ENCODE measurements at places on chromosomes 1 and 21.

GRCh38 chr1:59819566-59820438, 5.1 kb downstream of the HOOK1 start:
- no peak for DNase-seq

DNA sequence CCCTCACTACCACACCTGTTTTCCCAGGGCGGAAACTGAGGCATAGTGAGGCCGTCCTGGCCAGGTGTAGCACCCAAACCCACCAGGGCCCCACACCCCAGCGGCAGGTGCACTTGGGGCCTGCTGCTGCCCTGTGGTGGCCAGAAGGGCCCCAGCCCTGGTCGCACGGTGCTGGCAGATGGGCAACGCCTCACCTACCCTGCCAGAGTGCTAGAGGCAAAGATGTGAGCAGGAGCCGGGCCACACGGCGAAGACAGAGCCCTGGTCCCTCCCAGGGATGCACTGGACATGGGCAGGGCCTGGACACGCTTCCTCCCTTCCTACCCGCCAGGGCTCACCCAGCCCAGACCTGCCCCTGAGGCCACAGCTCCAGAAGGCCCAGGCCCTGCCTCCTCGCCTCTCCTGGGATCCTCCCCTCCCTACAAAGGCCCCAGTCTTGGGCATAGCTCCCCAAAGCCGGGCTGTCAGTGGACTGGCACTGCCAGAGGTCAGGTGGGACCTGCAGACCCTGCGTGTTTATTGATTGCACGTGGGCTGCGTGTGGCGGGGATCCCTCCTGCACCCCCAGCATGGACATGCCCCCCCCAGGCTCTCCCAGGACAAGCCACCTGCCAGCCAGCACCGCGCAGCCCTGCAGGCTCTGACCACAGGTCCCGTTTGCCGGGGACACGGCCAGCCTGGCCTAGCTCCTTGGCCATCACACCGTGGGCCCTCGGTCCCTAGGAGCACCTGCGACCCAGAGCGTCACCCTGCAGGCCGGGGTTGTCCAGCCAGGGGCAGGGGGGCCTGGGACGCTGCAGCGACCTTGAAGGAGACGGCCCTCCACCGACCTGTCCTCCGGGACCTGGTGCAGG, 44.1 kb downstream of the MEGF6 start:
- no peak for DNase-seq

DNA sequence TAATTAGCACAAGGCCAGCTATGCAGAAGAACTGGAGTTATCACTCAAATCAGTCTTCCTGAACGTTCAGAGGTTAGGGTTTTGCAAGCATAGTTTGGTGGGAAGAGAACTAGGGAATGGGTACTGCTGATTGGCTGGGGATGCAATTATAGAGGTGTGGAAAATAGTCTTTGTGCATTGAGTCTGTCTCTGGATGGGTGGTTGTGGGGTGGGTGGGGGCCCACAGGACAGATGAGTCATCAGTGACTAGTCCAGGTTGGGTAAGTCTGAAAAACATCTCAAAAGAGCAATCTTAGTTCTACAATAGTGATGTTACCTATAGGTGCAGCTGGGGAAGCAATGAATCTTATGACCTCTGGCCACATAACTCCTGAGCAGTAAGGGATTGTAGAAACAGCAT, 89.7 kb upstream of the HMCN1 start:
- no peak for DNase-seq

DNA sequence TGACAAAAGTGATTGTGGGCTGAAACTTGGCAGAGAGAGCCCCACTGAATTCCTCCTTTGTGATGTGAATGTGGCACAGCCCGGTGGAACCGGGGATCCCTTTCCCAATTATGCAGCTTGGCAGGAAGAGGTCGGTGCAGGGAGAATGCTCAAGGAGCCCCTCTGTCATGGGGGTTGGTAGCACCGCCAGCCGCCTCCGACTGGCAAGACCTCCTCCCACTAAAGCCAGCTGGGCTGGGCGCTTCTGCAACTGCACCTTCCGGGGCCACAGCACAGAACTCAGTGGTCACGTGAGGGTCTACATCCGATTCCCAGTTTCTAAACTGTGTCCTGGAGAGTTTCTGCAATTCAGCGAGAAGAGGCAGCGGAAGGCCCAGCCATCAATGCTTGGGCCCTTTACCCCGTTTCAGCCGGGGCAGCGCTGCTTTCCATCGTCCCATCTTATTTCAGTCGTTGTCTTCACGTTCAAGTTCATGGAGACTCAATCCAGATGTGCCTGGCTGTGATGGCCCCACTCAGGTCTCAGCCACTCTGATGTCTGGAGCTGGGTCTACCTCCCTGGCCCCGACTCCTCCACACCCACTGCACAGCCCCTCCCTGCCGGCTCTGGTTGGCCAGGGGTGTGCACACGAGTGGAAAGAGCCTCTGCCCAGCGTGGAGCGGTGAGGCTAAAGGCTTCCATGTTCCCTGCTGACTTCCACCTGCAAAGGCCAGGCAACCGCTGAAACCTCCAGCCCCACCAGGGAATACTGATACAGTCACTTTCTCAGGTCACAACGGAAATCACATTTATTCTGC, 39.8 kb upstream of the FHAD1 start:
- no peak for DNase-seq

DNA sequence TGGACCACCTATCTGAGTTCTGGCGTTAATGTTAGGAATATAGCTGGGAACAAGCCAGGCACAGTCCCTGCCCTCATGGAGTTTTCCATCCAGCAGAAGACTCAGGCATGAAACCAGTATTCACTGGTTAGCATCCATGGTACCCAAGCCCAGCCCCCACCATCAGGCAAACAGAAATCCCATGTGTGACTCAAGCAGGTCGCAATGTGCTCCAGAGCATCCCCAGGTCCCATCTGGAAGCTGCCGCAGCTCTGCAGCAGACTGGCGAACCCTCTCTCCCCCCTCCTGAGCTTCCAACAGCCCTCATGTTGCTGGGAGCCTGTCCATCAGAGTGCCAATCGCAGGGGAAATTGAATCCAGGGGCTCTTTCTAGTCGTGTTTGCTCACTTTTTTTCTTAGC, 174.2 kb downstream of the RRAGC start:
- DNase-seq: no peak

DNA sequence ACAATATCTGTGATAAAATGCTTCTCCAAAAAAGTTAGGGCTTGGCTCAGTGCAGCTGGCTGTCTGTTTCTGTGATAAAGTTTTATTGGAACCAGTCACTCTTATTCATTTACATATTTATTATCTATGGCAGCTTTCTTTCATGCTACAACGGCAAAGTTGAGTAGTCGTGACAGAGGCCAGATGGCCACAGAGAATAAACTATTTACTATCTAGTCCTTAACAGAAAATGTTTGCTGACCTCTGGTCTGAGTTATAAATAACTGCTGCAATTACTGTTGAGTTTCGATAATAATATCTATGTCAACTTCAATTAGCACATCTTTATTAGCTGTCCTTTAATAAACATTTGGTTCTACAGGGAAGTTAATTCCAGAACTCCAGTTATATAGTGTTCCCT, 180.2 kb upstream of the RUNX1 start:
- DNase-seq: no peak

GRCh38 chr1:59298710-59299346, 1.9 kb downstream of the FGGY start:
- no peak for DNase-seq

GRCh38 chr21:25870084-25870483, 135.3 kb downstream of the GABPA start:
- DNase-seq: no peak

DNA sequence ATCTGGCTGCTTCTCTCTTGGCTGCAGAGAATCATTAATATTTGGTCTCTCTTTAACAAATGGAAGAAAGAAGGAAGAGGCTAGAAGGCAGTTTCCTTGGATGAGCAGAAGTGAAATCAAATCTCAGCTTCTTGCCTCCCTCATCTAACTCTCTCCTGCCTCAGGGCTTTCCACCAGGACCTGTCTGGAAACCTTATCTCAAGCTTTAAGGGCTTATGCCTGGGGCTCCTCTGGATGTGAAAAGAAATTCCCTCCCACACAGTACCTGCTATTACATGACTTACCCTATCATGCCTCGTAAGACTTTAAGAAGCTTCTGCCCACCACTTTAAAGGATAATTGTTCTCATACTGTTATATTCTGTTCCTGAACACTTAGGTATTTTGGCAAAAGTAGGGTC, 8.9 kb downstream of the VTCN1 start:
- no peak for DNase-seq

GRCh38 chr1:80427881-80428280, 1372.9 kb upstream of the ADGRL2 start:
- no peak for DNase-seq

DNA sequence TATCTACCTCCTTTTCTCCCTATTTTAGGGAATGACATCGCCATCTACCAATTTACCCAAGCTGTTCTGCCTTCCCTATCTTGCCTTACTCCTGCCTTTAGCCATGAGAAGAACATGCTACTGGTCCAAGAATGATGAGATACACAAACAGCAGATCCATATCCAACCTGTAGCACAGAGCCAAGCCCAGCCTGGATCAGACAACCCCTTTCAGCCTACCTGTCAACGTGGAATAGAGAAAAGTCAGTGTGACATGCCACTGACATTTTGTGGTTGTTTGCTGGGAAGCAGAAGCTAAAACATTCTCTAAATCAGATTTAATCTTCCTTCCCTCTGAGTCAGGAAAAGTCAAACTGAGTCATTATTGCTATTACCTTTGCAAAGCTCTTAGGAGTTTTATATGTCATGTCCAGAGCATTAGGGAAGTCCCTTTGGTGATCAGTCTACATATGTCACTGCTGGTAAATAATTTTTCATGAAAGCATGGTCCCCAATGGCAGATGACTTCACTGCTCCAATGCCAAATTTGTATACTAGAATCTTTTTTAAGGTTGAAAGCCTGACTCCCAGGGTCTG, 143.1 kb downstream of the TPR start:
- DNase-seq: no peak

DNA sequence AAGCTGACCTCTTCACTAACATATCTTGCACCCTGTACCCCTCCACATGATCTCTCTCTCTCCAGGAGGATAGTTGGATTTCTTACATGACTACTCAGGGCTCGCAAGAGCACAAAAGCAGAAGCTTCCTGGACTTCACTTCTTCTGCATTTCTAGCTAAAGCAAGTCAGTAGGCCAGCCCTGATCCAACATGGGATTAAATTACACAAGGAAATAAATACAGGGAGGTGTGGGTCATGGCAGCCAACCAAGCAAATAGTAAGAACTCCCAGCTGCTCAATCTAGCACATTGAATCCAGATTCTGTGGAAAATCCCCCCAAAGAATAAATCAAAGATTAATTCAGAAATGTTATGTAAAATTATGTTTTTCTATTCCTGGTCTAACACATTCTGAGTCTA, 33.3 kb downstream of the KLHDC7A start:
- no peak for DNase-seq

- DNase-seq: no peak
Observed at GRCh38 chr1:5191470-5191869, 537.1 kb downstream of the AJAP1 start.

GRCh38 chr1:237327061-237327460, 285.1 kb downstream of the RYR2 start:
- no peak for DNase-seq

GRCh38 chr1:74399249-74399648, 113.2 kb downstream of the LRRC53 start:
- no peak for DNase-seq

DNA sequence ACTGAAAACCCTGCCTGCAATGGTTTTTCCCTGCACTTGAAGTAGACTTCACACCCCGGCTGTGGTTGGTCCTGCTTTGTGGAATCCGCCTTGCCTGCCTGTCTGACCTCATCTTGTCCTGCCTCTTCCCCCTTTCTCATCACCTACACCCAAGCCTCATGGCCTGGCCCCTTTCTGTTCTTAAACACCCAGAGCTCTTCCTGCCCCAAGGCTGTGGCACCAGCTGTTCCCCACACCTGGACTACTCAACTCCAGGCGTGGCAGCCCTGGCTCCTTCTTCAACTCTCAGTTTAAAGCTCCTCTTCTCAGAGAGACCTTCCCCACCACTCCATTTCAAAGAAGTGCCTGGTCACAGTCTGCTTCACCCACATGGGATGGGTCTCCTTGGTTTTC, 27.0 kb downstream of the KIAA1614 start:
- DNase-seq: no peak

DNA sequence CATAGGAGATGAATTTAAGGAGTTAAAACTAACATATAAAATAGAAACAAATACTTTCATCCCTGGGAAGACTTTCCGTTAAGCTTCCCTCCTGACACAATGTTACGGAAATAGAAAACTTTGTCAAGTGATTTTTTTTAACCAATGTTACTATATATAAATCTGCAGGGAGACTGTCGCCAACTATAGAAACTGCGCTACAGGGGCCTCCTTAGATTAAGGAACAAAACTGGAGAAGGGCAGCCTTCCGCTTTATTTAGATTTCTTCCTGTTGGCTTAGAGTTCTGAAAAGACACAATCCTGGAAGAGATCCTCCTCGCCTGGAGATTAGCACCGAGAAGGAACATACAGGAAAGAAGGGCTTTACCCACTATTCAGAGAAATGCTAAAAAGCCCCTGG, 1.5 kb downstream of the MGST3 start:
- DNase-seq: no peak

DNA sequence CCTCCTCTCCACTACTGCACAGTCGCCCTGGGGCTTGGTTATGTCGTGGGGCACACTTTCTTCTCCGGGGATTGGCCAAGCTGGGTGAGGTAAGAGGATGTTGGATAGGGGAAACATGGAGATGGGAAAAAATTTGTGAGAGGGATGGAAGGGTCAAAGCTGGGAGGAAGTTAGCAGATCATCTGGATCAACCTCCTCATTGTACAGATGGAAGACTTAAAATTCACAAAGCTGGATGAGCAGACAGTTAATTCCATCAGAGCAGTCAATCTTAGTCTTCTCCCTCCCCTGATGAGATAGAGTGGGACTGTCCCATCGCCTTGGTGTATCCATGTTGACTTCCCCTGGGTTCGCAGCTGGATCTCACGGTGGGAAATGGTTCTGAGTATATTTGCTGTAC, 69.6 kb upstream of the CNTN2 start:
- DNase-seq: no peak

DNA sequence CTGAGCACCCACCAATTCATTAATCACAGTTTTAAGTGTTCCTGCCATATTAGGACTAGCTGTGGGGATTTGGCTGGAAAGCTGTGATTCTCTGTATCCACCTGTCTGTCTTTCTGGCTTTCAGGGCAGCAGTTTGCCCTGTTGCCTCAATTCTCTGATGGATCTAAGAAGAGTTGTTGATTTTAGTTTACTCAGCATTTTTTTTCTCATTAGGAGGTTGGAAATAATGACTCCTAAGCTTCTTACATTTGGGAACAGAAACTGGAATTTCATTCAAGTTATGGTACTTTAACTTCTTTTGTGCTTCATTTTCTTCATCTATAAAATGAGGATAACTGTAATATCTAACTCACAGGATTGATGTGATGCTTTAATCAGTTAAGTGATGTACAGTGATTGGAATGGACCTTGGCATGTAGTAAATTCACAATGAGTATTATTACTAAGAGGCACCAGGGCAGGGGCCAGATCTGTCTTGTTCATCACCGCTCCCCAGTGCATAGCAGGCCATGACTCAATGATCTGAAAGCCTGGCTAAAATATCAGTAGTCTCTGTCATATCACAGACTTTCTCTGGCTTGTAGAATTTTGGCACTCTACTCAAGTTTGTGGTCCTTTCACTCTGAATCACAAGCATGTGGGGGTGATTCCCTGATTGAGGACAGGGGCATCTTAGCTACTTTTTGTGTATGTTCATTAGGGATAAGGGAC, 51.4 kb upstream of the GREM2 start:
- DNase-seq: peak; percentile 42

All from fibroblast of skin of left quadriceps (primary cell).